ENCODE measurements at places on chromosomes 13 and 19. TPM values are rescaled to one million over a fixed set of nuclear protein-coding genes. Genes with fewer than 3 reads are reported as not detected.
A peak's percentile ranks its signal among the peaks of the same experiment; 100 is the strongest.

The CPT1C gene
- 1.6 TPM for total RNA-seq

The CYP4F8 gene
- total RNA-seq = not detected

The ZNF534 gene
- total RNA-seq = 0.44 TPM

The TMPRSS9 gene
- total RNA-seq = not detected

The AP1M2 gene
- not detected for total RNA-seq

The ZNF296 gene
- total RNA-seq = not detected

The ADGRE1 gene
- 1.7 TPM for total RNA-seq

The SYNGR4 gene
- not detected for total RNA-seq

The CEACAM7 gene
- total RNA-seq = not detected

The HSPBP1 gene
- 29.6 TPM for total RNA-seq

The ELSPBP1 gene
- total RNA-seq = not detected

DNA sequence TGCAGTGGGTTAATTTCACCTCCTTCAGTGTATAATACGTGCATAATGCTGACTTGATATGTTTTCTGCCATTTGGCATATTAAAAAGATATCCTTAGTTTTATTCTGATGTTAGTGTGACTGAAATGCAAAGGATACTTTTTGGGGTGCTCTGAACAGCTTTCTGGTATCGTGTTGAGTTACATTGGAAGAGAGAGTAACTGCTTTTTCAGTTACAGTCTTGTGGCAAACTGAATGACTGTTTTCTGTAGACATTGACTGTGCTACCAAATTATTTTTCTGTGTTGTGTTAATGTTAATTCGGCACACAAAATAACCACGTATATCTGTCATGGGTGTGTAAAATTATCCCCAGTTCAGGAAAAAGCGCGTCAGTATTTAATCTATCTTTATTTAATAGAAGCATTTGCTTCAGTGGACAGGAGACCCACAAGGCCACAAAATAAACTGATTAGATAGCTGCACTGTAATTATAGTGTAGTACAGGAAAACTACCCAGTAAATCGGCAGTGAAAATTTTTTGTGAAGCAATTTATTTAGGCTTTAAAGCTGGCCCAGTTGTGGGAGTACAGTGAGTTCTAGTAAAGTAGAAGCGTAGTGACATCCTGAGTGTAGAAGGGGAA is 2.5 kb downstream of the URI1 start:
- no peak for DNase-seq

- DNase-seq = no peak
These were observed 70.6 kb upstream of the MEDAG start for GRCh38 chr13:30835442-30835841.

GRCh38 chr19:18601875-18602274 is 4.7 kb downstream of the CRLF1 start:
- no peak for DNase-seq

DNA sequence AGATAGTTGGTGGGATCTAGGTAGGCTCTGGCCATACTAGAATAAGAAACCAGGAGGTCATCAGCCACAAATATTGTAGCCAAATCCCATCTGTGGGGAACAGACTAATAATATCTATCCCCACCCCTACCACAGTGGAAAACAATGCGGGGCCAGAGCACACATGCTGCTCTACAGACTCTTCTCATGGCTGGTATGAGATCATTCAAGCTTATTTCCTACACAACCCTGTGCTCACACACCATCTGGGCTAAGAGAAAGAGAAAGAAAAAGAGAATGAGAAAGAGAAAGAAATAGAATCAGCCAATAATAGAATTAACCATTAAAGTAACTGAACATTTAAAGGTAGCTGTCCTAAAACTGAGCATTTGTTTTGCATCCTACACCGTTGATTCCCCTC is 1268.4 kb upstream of the SPRY2 start:
- DNase-seq = no peak

DNA sequence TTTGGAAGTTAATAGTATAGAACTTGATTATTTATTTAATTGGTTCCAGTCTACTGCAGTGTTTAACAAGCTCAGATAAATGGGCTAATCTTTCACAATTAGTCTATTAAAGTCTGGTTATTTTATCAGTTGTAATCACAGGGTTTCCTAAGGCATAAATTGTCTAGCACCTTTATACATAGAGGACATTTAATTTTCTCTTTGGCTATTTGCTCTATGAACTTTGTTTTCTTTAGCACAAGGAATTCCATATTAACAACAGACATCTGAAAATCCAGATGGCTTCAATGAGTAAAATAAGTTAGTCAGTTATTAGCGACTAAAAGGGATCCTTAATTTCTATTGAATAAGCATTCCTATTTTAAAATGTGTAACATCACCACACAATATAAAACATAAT is 1350.8 kb upstream of the SLC10A2 start:
- no peak for DNase-seq

- no peak for DNase-seq
These were observed 278.8 kb downstream of the SLITRK6 start for GRCh38 chr13:85520445-85520844.

DNA sequence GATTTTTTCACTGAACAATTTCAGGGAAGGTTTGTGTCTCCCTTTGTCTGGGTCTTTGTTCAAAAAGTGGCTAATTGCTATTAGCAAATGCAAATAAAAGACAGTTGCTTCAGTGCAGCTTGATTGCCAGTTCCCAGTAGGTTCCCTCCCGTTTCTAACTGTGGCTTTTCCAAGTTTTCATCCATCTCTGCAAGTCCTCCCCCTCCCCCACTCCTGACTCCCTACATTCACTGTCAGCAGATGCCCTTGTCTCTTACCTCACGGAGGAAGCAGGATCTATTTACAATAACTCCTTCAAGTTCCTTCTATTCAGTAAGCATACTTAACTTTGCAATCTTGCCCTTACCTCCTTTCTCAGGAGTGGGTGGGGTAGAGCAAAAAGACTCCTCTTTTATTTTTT is 55.4 kb upstream of the SCEL start:
- DNase-seq = no peak

DNA sequence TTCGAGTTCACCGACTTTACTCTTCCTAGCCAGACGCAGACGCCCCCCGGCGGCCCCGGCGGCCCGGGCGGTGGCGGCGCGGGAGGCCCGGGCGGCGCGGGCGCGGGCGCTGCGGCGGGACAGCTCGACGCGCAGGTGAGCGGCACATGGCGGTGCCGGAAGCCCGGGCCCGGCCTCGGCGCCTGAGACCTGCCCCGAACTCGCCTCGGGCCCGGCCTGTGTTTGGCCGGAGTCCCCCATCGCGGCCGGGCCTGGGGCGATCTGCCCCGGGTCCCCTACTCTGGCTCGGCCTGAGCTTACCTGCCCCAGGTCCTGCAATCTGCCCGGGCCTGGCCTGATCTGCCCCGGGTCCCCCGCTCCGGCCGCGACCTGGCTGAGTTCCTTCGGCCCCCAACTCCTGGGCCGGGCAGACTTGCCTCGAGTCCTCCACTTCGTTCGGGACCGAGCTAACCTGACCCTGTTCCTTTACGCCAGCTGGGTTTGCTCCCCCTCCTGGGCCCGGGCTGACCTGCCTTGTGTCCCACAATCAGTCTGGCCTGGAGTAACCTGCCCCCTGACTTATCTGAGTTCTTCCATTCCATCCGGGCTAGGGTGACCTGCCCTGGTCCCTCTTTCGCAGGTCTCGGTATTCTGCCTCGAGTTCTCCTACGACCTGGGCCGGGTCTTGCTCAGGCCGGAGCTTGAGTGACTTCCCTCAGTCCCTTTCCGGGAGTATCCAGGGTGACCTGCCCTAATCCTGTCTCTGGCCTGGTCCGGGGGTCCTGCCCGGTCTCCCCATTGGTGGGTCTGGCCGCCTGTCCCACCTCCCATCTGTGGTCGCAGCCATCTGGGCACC is 764 bp downstream of the UPF1 start:
- DNase-seq = peak; percentile 38

DNA sequence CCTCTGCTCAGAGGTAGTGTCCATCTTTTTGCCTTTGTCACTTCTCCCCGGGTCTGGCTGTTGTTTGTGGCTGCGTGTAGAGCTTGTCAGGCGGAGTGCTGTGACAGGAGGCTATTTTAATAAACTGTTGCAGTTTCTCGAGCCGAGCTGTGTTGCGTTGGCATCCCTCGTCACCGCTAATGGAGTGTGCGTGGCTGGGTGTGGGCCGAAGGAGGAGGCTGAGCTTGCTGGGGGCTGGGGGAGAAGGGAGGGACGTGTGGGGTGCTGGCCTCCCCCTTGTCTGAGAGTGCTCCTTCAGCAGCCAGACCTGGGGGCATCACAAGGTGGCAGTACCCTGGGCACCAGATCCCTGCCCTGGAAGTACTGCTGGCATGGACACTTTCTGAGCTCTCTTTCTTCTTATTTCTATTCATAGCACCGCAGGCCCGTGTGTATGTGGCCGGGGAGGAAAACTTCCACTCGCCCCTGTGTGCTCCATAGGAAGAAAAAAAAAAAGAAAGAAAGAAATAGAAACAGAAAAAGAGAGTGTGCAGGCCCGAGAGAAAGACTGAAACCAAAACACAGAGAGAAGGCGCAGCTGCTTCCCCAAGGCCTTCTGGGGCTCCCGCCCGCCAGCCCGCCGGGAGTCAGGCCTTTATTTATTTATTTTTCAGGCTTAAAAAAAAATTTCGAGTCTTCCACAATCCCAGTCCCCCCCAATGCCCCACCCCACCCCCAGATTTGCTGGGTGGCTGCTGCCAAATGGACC is 27.0 kb downstream of the NFIX start:
- DNase-seq = peak; percentile 64

- DNase-seq = no peak
These were observed 1031.0 kb upstream of the PCDH9 start for GRCh38 chr13:68261105-68261504.

GRCh38 chr13:104764600-104764999 is 1698.4 kb upstream of the SLC10A2 start:
- DNase-seq = no peak

GRCh38 chr13:44142540-44142867 is 231.1 kb upstream of the SERP2 start:
- DNase-seq = no peak

GRCh38 chr13:24075137-24075975 is 85.2 kb upstream of the SPATA13 start:
- DNase-seq = no peak

GRCh38 chr19:441213-441836 is 19.5 kb downstream of the SHC2 start:
- no peak for DNase-seq

DNA sequence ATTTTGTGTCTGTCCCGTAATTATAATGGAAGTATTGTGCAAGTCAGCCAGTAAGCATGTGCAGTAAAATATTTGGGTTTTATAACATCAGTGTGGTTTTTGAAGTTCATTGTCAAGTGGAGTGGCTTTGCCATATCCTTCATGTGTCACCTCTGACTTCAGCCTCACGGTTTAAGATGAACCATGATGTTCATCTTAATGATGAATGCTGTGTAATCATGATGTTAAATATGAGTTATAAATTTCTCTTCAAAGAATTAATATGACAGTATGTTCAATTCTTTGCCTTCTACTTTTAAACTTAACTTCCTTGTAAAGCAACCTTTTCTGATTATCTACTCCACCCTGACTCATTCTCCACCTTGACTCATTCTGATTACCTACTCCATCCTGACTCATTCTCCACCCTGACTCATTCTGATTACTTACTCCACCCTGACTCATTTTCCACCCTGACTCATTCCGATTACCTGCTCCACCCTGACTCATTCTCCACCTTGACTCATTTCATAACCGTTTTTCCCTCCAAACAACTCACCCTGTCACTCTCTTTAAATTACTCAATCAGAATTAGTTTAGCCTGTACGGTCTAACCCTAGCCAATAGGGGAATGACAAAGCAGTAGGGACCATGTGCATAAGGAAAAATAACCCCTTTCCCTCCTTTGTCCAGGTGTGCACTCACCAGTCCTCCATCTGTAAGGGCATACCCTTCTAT is 50.3 kb upstream of the ANKRD10 start:
- DNase-seq = no peak

DNA sequence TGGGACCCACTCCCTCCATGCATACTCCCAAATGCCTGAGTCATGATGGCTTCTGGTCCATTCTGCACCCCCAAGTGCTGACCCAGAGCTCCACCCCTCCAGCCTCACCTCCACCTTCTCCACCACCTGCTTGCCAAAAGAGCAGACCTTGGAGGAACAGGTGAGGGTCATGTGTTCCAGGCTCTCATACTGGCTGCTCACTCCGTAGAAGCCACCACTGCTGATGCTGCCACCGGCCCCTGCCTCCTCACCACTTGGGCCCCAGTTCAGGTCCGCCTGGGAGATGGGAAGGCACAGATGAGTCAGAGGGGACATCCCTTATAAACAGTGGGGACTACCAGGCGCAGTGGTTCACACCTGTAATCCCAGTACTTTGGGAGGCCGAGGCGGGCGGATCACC is 7.9 kb downstream of the CD37 start:
- DNase-seq = no peak

DNA sequence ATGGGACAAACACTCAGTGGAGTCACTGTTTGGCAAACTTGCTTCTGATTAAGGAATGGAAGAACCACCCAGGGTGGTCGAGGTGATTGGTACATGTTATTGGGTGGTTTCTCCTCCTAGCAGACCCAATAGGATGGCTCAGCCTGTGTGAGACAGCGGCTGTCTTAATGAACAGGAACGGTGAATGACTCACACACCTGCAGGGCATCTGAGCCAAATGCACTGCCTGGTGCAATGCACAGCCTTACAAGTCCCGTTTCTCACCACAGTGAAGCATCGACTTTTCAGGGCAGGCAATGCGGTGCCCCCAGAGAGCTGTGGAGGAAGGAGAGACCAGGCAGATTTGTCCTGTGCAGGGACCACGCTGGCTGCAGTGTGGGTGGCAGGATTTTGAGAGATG is 238.5 kb downstream of the FGF9 start:
- no peak for DNase-seq
